ENCODE measurements at places on chromosomes 6 and 20.
A peak's percentile ranks its signal among the peaks of the same experiment; 100 is the strongest.

DNA sequence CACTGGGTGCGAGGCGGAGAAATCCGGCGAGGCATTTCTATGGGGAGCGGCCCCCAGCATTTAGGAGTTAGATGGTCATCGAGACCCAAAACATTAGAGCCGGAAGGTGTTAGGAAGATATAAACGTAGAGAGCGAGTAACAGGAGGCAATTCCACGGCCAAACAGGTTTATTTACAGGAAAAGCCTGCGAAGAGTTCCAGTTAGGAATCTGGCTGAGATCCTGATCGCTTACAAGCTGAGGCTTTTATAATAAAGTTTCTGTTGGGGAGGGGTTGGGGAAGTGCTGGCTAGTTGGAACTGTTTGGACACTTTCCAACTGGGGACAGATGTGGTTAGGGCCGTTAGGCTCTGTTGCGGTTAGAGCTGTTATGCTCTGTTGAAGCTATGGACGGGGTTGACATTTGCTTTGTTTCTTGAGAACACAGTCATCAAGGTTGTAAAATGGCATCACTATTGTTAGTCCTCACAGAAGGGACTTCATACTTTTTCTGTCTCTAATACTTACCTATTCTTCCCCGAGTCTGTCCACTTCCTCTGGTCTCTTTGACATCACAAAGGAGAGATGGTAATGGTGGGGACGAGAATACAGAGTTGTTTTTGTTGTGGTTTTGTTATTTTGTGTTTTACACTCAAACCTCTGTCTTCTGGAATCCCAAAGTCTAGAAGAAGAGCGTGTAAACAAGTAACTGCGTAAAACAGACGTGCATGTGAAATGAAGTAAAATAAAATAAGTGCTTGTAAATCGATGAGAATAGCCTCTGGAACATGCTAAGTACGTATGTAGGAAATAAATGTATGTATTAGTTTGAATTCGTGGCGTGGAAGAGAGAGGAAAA lies 554 bp upstream of the ZSCAN31 start:
- peak; percentile 71 for DNase-seq

- DNase-seq, result no peak
Observed at GRCh38 chr6:137878486-137879285, 11.6 kb downstream of the TNFAIP3 start.

GRCh38 chr6:17392978-17393891 lies at the start of gene CAP2:
CAP2 (plus strand) TSS chr6:17393595; CDS start chr6:17421556, 27,961 bp downstream.
- peak; percentile 69 for DNase-seq

DNA sequence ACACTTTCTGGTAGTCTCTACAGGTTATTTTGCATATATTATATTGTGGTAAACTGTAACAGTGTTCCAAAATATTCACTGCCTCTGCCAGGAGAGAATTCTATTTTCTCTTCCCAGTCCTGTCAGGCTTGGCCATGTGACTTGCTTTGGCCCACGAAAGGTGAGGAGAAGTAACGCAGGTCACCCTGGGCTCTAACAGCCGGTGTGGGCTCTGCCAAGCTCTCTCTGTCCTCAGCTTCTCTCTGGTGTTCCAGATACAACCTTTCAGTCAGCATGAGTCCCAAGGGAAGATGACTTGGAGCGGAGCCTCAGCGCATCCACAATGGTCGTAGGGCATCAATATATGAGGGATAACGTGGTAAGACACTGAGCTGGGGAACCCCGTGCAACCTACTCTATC lies 113.0 kb upstream of the RREB1 start:
- no peak for DNase-seq

GRCh38 chr20:31869942-31870725 lies at the start of the genes DUSP15 and TTLL9:
DUSP15 (minus strand) TSS chr20:31870527; CDS start chr20:31870337, 190 bp downstream.
TTLL9 (plus strand) TSS chr20:31870634; CDS start chr20:31871127, 493 bp downstream.
- no peak for DNase-seq

GRCh38 chr6:15267221-15267620 lies 21.4 kb downstream of the JARID2 start:
- DNase-seq, result no peak

DNA sequence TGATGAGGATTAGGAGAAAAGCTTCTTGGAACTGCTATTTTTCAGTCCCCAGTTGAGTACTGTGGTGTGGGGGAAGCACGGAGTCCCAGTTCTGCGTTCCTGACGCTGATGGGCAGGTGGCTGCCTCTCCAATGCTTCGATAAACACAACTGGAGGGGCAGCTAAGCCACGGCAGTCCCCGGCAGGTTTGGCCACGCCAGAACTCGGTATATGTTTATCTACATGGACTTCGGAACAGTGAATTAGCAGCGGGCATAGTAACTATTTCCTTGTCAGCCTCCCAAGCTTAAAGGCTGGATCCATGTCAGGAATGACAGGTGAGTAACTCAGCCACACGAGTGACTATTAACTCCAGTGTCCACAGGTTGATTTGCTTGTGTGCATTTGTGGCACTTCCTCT lies 354.4 kb downstream of the ZFAND3 start:
- DNase-seq, result no peak

DNA sequence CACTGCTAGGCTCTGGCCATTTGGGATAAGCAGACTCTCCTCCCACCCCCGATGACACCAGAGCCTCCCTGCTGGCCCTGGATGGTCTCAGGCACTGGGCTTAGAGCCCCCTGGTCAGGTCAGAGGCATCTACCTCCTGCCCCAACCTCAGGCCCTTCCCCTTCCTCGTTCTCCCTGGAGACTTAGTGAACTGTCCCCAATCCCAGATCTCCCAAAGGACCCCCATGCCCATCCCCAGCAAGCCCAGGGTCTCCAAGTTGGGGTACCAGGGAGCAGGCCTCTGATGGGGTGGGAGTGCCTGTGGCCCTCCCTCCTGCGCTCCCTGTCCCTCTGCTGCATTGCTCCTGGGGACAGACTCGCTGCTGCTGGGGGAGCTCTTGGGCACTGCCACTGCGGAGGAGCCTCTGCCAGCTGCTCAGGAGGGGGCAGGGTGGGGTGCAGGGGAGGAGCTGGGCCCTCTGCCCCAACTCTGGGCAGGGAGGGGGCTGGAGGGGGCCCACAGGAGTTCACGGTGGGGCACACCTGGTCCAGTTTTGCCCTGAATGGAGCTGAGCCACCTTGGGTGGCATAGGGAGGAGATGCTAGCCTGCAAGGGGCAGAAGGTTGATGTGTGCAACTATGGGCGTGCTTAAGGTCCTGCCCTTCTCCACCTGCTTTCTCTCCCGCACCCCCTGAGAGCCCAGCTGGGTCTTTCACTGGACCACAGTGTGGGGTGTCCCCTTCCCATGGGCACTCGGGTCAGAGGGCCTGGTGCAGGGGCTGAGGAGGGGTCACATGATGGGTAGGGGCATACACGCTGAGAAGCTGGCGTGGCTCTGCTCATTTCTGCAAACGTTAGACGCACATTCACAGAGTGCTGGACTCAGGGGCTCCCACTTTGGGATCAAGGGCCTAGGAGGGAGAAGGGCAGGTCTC lies 40.4 kb downstream of the SPDEF start:
- DNase-seq, result no peak

DNA sequence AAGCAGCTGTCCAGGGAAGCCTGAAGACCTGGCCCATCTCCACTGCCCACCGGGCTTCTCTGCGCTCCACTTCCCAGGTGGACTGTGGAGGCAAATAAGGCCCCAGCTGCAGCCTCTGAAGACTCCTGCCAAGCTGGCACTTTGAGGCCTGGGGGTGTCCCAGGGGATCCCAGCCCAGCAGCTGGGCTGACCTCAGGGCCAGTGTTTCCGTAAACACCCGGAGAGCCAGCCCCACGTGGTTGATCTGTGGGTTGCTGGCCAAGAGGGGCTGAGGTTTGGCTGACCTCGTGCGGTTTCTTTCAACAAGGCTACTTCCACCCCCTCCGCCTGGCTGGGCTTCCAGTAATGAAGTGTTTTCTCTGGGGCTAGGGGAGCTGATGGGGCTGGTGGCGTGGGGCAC lies 12.4 kb upstream of the CCN5 start:
- peak; percentile 69 for DNase-seq

GRCh38 chr6:117231466-117231865 lies 33.9 kb upstream of the VGLL2 start:
- DNase-seq, result no peak

GRCh38 chr20:45347936-45348778 lies at the start of gene SDC4:
SDC4 (minus strand) TSS chr20:45348424; CDS start chr20:45348384, 40 bp downstream.
- no peak for DNase-seq

All from muscle of back (tissue), 13 donors.